ENCODE measurements at places on chromosomes 11 and 22.

DNA sequence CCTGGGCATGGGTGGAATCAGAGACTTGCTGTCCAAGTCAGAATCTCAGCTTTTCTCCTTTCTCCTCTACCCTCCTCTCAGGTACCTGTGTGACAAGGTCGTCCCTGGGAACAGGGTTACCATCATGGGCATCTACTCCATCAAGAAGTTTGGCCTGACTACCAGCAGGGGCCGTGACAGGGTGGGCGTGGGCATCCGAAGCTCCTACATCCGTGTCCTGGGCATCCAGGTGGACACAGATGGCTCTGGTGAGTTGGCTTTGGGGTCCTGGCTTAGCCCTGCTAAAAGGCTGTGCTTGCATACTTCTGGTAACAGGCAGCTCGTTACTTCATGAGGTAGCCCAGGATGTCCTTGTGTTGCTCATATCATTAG lies 10.7 kb downstream of the MCM5 start:
- DNase-seq, result no peak

DNA sequence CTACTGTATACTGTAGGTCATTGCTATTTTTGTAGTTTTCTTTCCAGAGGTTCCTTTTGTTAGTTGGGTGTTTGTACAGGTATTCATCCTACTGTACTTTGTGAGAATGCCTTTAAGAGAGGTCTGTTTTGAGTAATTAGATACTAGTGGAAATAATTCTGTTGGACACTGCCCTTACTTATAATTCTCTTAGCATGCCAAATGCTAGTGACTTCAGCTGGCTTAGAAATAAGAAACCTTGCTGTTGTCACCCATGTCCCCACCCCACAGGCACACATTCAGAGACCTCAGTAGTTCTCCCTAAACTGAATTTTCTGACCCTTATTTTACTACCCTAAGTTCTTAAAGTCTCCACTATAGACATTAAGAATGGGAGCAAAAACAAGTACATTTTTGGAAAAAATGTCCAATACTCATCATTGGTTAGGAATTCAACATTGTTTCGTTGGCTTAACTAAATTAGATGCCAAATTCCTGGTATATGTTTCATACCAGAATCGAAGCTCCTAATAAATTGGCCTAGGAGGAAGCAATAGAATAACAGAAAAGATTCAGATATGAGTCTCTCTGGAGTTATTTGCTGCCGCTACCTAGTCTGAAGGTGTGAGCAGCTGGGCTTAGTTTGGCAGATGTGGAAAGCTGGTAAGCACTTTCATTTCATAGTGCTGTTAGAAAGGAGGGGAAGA lies 28.4 kb downstream of the ZNF143 start:
- DNase-seq, result no peak

DNA sequence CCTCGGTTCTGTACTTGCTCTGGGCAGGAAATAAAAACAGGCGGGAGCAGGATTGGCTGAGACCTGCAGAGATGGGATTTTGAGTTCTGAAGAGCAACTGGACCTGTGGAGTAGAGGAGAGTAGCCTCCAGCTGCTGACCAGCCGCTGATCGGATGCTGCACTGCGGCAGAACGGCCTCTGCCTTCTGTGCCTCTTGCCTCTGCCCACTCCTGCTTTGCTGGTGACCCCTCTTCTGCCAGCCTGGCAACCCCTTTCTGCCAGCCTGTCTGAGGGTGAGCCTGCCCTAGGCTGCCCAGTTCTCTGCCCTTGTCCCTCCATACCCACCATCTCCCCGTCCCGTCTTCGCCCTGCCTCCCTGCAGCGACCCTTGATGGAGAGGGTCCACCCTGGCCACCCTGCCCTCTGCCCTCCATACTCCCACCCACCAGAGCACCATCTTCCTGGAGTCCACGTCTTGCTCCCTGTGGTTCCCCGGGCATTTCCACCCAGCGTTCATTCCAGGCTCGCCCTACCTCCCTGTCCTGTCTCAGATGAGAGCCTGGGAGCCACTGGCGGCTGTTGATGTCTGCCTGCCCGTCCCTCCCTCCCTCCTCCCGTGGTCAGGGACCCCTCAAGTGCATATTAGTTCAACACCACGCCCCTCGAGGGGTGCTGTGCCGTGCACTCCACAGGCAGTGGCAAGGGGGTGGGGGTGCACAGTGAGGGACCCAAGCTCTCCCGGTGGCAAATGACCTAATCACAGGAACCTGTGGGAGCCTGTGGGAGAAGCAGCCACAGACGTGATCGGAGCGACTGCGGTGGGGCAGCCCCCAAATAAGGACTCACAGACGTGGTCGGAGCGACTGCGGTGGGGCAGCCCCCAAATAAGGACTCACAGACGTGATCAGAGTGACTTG lies 863.3 kb downstream of the TBC1D22A start:
- no peak for DNase-seq

- DNase-seq, result no peak
Observed at GRCh38 chr11:12808519-12808918, 134.3 kb downstream of the TEAD1 start.

DNA sequence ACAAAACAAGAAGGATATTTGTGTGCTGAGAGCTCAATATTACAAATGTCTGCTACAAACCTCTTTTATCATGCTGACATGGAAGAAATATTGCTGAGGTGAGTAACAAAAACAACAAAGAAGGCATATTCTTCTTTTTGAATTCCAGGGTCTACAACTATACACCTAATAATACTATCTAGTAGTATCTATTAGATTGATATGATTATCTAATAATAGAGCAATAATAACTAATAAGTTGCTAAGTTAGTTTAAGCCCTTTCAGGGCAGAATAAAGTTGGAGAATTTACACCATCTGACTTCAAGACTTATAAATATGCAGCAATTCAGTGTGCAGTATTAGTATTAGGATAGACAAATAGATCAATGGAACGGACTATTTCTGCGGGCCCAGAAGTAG lies 11.4 kb upstream of the PGM2L1 start:
- DNase-seq, result no peak

DNA sequence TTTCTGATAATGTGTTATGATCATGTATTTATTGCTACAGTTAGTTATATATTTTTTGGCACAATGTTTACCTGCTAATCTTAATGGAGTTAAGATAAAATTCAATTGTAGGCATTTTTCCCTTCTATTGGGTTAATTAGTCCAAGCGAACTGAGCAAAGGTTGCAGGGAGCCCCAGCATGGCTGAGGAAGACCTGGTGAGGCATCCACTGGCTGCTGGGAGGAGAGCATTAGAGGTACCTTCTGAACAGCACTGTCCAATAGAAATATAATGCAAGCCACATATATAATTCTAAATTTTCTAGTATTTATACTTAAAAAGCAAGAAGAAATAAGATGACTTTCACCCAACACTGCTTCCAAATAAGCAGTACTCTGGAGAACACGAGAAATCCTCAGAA lies 689 bp upstream of the TMEM126A start:
- no peak for DNase-seq

GRCh38 chr11:122334546-122335339 lies 218.7 kb upstream of the BLID start:
- DNase-seq, result no peak

GRCh38 chr11:36377759-36378564 lies 81.9 kb downstream of the PRR5L start:
- DNase-seq, result no peak

All from NCI-H2171 (cell line).